ENCODE measurements at places on chromosomes 6 and 20. TPM values are rescaled to one million over a fixed set of nuclear protein-coding genes. Genes with fewer than 3 reads are reported as not detected.

DNA sequence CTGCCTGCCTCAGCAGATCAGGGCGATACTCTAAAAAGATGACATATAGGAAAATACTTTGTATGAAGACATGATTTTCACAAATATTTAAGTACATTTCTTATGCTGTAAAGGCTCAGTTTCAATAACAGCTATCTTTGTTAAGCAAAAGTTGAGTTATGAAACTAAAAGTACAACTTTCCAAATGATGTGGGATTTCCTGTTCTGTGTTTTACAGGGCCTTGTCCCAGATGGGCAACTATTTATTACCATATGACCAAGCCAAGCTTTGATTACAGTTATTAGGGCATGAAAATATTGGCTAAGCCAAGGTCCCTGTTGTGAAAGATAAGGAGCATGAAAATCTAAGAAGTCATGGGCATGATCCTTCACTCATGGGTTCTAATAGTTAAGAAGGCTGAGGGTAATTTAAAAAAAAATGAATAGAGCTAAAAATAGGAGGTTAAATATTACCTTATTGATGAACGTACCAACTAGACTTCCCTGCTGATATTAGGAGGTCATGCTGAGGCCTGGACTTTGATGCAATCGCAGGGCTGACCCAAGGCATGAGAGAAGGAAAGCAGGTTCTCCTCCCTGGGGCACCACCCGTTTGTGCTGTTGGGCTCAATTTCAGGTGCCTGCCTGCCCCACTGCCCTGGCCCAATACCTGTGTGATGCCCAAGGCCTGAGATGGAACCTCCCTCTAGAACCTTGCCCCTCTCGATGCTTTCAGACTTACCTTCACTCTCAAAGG is 294.4 kb upstream of the PRDM1 start:
- H3K4me3 ChIP-seq: no peak overlapping the region
- no peaks in the 10 kb centered on the region for H3K27me3 ChIP-seq
- H3K4me1 ChIP-seq: no peaks in the 10 kb centered on the region
- DNase-seq: no peak

DNA sequence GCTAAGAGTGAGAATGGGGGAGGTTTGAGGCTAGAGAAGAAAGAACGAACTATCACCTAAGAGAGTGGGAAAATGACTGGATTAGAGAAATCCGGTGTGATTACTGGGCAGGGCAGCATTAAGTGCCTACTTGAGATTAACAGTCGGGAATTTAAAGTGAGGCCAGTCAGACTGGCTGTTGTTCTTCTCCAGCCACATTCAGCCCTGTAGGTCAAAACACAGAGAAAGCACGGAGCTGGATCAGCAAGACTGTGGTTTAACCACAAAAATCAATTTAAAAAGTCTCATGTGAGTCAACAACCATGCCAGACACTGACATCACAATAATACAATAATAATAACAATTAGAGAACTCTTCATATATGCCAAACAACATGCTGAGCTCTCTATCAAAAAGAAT is 301.9 kb upstream of the SGK1 start:
- DNase-seq: no peak
- H3K27me3 ChIP-seq: no peaks in the 10 kb centered on the region
- peaks cover 5% of the 10 kb centered on the region for H3K4me1 ChIP-seq
- H3K4me3 ChIP-seq: no peak overlapping the region
- no peak overlapping the region for H3K27ac ChIP-seq

DNA sequence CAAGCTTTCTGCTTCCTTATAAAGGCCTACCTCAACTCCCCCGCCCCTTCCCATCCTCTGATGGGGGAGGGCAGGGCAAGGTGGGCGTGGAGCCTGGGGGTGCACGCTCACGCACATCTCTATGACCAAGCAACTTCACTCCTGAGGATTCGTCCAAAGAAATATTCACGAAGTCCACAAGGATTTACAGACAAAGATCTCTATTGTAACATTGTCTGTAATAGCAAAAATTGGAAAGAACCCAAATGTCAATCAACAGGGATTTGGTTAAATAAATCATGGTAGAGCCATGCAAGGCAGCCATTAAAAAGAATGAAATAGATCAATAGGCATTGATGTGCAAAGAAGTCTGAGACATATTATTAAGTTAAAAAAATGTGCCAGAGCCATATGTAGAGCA is 130.4 kb upstream of the AFDN start:
- H3K4me3 ChIP-seq: no peak overlapping the region
- no peaks in the 10 kb centered on the region for H3K4me1 ChIP-seq
- no peak for DNase-seq
- H3K36me3 ChIP-seq: no peaks in the 10 kb centered on the region

DNA sequence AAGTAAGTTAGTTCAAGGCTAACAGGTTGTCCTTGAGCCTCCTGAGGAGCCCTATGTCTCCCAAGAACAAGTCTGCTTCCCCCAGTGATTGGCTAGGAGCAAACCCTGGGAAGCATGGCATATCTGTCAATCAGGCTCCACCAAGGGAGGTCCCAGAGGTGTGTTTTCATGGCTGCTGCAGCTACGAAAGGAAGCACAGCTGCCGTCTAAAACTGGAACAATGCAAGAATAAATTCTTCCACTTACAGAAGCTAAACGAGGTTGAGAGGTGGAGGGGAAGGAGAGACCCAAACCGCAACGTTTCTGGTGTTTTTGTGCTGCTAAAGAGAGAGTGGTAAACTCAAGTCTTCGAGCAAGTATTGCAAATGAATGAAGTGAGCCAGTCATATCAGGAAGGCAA is 4.9 kb upstream of the PTGIS start:
- no peaks in the 10 kb centered on the region for H3K36me3 ChIP-seq
- H3K4me1 ChIP-seq: no peaks in the 10 kb centered on the region
- H3K27ac ChIP-seq: no peak overlapping the region
- H3K4me3 ChIP-seq: no peak overlapping the region
- H3K27me3 ChIP-seq: no peaks in the 10 kb centered on the region
- no peak for DNase-seq

TFAP2C gene
- total RNA-seq: 66.9 TPM

- H3K4me1 ChIP-seq: no peaks in the 10 kb centered on the region
- H3K27me3 ChIP-seq: no peaks in the 10 kb centered on the region
- H3K36me3 ChIP-seq: no peaks in the 10 kb centered on the region
- DNase-seq: no peak
- H3K4me3 ChIP-seq: no peak overlapping the region
These were observed 140.7 kb downstream of the ZDHHC14 start for GRCh38 chr6:157521362-157522335.

CD109 gene
- 10.2 TPM for total RNA-seq

DNA sequence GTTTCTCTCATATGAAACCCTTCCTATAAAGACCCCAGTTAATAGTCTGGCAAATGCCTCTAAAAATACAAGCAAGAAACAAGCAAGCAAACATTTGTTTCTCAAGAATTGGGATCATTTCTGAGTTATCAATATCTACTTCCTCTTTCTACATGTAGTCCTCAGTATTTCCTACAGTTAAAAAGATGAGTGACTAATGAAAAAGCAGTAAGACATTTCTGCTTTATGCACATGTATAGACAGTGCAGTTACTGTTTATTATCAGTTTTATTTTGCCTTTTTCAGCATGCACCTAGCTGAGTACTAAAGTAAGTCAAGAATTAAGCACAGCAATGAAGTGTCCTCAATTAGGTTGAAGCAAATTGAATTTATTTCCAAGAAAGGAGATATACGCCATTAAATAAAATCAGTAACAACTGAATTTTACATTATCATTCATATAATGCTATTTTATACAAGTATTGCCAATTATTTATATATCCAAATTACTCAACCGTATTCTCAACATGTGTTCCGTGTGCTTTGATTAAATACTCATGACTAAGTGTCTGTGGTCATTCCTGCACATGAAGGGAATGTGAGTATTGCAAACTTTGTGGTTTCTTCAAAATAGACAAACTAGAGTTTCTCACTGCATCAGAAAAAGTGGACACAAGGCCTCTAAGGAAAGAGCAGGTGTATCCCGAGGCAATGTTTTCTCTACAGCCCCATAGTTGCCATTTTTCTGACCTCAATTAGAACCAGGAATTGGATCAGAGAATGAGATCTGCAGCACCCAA is 159.3 kb upstream of the MARCKS start:
- H3K27me3 ChIP-seq: no peaks in the 10 kb centered on the region
- H3K4me3 ChIP-seq: no peak overlapping the region
- H3K27ac ChIP-seq: no peak overlapping the region
- DNase-seq: no peak
- no peaks in the 10 kb centered on the region for H3K4me1 ChIP-seq

DNA sequence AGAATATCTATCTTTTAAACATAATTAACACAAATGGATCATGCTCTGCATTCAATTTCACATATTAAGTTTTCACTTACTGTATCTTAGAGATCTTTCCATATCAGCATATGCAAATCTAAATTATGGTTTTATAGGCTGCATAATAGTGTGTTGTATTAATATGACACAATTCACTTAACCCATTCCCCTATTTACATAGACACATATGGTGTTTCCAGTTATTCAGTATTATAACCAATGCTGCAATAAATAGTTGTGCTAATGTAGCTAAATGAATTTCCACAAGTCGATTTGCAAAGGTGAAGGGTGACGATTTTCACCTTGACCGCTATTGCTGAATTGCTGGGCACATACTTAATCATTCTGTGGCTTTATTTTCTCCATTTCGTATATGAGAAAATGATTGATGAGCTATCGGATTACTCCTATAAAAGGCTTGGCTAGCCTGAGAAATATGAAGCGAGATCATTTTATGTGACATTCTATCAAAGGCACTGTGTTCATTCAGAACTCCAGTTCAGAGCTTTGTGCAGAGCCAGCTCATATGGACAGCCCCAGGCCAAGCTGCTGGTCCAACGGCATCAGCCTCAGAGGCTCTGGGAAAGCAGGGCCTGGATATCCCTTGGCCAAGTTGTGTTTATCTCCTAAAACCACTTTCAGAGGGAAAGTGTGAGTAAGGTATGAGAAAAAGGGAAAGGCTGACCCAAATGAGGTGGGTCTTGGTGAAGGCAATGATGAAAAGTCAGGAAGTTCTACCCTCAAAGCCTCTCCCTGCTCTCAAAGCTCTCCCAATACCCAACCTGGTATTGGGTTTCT is 50.8 kb downstream of the GFOD1 start:
- no peaks in the 10 kb centered on the region for H3K36me3 ChIP-seq
- H3K4me3 ChIP-seq: no peak overlapping the region
- no peak overlapping the region for H3K27ac ChIP-seq
- DNase-seq: no peak

DNA sequence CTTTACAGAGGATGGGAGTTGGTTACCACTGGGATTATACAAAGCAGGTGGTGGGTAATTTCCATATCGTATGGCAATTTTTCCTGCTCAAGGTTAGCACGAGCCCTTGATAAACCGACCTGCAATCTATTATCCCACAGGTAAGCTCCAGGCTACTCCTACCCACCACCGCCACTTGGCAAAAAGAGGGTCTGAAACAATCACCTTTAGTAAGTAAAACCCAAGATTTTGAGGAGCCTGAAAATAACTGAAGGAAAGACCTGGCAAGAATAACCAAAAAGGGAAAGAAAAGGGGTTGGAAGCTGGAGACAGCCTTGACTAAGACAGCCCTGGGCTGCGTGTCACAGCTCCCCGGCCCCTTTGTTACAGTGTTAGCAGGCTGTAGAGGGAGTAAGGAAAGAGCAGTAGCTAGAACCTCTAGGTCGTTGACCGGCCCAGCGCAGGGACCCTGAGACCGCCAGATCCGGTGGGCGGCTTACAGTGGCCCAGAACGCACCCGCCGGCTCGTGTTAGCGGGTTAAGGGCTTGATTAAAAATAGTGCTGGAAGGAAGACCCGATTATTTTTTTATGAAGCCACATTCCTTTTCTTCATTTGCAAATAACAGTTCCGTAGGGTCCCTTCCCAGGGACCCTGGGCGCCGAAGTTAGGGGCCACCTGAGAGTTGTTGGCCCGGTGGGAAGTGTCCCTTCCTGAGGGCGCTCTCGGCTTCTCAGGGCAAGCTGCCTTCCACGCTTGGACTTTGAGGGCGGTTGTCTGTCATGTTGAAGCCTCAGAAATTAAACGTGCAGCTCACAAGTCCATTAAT is 30.5 kb downstream of the TFAP2B start:
- H3K27ac ChIP-seq: peak overlapping the region; percentile 93
- H3K27me3 ChIP-seq: peaks cover 50% of the 10 kb centered on the region
- H3K36me3 ChIP-seq: no peaks in the 10 kb centered on the region
- no peak for DNase-seq
- peak overlapping the region; percentile 69 for H3K4me3 ChIP-seq

DNA sequence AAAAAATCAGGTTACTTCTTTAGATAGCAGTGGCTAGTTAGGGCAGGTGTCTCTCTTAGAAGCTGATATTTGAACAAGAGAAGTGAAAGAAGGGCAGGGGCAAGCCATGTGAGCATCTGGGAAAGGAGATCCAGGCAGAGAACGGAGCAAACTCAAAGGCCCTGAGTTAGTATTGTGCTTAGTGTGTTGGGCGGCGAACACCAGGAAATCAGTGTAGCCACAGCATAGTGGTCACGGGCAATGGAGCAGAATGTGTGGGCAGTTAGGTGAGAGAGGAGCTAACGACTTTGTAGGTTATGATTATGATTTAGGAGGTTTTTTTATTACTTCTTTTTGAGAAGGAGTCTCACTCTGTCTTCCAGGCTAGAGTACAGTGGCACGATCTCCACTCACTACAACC is 229.3 kb downstream of the TMEM242 start:
- H3K4me3 ChIP-seq: no peak overlapping the region

DNA sequence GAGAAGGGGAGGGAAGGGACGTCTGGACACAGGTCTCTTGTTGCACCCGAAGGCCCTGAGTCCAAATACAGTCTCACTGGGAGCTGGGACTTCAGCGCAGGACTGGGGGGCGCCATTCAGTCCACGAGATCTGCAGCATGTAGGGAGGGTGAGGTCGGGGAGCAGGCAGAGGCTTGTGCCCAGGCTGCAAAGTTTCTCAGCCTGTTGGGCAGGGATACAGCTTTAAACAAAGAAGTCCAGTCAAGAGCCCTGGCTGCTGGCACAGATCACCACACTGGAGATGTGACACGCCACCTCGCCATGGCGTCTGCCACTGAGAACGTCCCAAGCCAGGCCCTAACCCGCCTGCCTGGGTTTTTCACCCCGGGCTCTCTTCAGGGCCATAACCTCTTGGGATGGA is 256.6 kb downstream of the DLL1 start:
- H3K4me3 ChIP-seq: no peak overlapping the region
- H3K36me3 ChIP-seq: no peaks in the 10 kb centered on the region
- H3K27me3 ChIP-seq: peaks cover 4% of the 10 kb centered on the region
- peak; percentile 52 for DNase-seq
- no peaks in the 10 kb centered on the region for H3K4me1 ChIP-seq
- peak overlapping the region; percentile 7 for H3K27ac ChIP-seq

GRCh38 chr6:108068618-108069017 is 5.9 kb downstream of the OSTM1 start:
- H3K27ac ChIP-seq: no peak overlapping the region
- no peaks in the 10 kb centered on the region for H3K36me3 ChIP-seq
- H3K4me1 ChIP-seq: peaks cover 5% of the 10 kb centered on the region
- DNase-seq: no peak
- H3K4me3 ChIP-seq: no peak overlapping the region

GRCh38 chr6:118865100-118865391 is 28.9 kb upstream of the ASF1A start:
- H3K4me3 ChIP-seq: no peak overlapping the region
- H3K27ac ChIP-seq: no peak overlapping the region
- no peaks in the 10 kb centered on the region for H3K27me3 ChIP-seq
- H3K36me3 ChIP-seq: no peaks in the 10 kb centered on the region

GRCh38 chr6:139590206-139590605 is 215.8 kb upstream of the CITED2 start:
- DNase-seq: no peak
- peak overlapping the region; percentile 73 for H3K27ac ChIP-seq
- H3K36me3 ChIP-seq: no peaks in the 10 kb centered on the region
- no peaks in the 10 kb centered on the region for H3K27me3 ChIP-seq
- H3K4me1 ChIP-seq: no peaks in the 10 kb centered on the region

GRCh38 chr6:168499045-168499650 is 58.2 kb downstream of the SMOC2 start:
- H3K4me3 ChIP-seq: no peak overlapping the region
- no peaks in the 10 kb centered on the region for H3K36me3 ChIP-seq
